ENCODE measurements at places on chromosomes 13 and 19.

DNA sequence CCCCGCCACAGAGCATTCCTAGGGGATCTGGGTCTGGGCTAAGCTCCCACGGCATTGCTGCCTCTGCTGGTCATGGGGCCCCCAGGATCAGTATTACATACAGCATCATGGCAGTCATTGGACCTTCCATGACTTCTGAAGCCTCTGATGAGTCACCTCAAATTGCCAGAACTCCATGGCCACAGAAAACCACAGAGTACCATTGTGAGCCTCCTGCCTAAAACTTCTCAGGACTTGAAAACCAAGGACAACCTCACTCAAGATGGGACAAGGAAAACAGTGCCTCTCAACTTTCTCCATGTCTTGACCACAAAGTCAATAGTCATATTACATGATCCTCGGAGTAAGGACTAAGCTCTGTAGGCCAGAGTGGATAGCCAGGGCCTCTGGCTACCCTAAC lies 306.0 kb downstream of the GPC5 start:
- DNase-seq, result no peak

DNA sequence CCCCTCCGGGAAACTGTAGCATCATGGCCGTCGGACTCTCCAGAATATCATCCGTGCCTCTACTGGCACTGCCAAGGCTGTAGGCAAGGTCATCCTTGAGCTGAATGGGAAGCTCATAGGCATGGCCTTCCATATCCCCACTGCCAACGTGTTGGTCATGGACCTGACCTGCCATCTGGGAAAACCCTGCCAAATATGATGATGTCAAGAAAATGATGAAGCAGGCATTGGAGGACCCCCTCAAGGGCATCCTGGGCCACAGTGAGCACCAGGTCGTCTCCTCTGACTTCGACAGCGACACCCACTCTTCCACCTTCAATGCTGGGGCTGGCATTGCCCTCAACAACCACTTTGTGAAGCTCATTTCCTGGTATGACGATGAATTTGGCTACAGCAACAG lies 41.9 kb upstream of the CALM3 start:
- DNase-seq, result no peak

DNA sequence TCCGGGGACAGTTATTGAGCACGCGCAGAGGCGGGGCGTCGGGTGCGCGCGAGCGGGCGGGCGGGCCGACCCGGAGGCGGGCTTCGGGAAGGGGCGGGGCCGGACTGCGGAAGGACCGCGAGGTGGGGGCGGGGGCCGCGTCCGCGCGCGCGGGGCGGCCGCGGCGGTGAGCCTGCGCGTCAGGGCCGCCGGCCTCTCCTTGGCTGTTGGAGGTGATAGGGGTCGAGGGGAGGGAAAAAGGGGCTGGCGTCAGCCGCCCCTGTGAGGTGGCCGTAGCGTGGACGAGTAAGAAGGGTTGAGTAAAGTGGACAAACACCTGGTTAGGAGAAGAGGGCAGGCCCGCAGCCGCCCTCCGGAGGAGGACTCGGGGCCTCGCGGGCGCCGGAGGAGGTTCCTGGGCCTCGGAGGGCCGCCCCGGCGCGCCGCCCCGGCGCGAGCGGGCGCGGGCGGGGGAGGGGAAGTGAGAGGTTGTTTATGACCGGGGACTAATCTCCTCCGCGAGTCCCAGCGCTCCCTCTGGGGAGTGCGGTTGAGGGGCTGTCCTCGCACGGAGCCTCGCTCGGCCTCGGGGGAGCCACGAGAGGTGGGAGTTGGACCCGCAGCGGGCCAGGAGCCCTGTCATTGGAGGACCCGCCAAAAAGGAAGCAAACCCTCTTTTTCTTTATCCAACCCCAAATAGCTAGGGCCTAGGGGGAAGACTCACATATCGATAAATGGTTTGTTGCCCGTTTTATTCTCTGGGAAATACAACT lies 547 bp upstream of the INTS6 start:
- DNase-seq, result no peak

DNA sequence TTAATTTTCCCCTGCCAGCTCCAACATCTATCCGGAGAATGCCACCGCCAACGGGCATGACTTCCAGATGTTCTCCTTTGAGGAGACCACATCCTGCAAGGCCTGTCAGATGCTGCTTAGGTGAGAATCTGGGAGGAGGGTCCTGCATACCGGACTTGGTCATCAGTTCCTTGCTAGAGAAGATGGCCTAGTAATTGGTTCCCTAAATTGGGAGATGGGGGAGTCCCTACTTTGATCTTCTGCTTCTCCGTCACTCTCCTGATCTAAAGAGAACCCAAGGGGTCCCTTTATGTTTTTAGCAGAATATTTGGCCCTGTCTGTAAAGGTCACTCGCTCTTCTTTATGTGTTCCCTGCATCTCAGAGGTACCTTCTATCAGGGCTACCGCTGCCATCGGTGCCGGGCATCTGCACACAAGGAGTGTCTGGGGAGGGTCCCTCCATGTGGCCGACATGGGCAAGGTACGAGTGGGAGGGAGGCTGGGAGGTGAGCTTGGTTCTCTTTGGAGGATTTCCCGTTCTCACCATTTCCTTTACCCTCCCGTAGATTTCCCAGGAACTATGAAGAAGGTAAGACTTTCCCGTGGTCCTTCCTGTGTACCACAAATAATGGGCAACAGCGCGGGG lies 54.1 kb upstream of the ADGRE1 start:
- DNase-seq, result no peak

DNA sequence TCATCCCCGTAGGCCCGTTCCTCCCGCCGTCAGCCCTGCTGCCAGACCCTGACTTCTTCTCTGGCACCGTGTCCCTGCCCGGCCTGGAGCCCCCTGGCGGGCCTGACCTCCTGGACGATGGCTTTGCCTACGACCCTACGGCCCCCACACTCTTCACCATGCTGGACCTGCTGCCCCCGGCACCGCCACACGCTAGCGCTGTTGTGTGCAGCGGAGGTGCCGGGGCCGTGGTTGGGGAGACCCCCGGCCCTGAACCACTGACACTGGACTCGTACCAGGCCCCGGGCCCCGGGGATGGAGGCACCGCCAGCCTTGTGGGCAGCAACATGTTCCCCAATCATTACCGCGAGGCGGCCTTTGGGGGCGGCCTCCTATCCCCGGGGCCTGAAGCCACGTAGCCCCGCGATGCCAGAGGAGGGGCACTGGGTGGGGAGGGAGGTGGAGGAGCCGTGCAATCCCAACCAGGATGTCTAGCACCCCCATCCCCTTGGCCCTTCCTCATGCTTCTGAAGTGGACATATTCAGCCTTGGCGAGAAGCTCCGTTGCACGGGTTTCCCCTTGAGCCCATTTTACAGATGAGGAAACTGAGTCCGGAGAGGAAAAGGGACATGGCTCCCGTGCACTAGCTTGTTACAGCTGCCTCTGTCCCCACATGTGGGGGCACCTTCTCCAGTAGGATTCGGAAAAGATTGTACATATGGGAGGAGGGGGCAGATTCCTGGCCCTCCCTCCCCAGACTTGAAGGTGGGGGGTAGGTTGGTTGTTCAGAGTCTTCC lies 1.3 kb upstream of the CLASRP start:
- no peak for DNase-seq

DNA sequence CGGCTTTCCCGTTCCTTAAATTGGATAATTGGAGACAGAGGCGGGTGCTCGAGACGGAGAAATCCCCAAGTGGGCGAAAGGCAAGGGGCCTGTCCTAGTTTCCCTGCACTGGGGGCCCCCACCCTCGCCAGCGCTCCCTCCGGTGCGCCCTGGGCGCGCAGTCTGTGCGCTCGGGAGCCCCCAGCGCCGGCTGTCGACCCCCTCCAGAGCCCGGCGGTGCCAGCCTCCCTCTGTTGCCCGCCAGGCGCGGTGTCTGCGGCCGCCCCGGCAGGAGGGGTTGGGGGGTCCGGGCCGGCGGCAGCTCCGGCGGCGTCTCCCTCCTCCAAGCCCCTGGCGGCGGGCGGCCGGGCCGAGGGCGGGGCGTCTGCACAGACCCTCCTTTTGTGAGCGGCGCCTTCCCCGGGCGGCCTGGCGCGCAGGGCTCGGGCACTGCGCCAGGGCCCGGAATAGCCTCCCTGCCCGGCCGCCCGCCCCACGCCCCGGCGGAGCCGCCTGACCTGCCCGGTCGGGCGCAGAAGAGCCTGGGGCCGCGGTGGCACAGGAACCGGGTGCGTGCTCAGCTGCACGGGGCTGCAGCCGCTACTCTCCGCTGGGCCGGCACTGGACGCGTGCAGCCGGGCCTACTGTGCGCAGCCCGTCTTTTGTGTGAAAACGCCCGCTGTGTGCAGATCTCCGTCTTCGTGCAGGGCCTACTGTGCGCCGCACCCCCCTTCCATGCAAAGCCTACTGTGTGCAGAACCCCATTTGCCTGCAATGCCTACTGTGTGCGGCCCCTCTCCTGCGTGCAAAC lies 13.2 kb downstream of the GADD45B start:
- DNase-seq, result peak; percentile 39

DNA sequence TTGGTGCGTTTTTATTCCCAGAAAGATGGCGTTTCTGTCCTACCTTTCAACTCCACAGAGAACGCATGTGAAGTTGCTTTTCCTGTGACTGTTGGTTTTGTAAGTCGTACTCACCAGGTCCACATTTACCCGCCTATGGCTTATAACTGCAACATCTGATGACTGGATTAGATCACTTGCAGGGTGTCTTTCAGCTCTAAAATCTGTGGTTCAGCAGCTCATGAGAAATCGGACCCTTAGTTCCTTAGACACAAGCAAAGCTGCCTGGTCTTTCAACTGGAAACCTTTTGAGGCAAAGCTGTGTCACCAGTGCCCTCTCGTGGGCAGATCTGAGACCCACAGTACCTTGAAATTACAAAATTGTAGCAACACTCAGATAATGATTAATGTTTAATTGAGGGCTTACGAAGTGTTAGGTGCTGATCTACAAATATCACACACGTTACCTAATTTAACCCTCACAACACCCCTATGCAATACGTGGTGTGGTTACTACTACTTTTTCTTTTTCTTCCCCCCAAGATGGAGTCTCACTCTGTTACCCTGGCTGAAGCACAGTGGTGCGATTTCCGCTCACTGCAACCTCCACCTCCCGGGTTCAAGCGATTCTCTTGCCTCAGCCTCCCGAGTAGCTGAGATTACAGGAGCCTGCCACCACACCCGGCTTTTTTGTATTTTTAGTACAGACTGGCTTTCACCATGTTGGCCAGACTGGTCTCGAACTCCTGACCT lies 65.4 kb downstream of the RUBCNL start:
- peak; percentile 50 for DNase-seq

DNA sequence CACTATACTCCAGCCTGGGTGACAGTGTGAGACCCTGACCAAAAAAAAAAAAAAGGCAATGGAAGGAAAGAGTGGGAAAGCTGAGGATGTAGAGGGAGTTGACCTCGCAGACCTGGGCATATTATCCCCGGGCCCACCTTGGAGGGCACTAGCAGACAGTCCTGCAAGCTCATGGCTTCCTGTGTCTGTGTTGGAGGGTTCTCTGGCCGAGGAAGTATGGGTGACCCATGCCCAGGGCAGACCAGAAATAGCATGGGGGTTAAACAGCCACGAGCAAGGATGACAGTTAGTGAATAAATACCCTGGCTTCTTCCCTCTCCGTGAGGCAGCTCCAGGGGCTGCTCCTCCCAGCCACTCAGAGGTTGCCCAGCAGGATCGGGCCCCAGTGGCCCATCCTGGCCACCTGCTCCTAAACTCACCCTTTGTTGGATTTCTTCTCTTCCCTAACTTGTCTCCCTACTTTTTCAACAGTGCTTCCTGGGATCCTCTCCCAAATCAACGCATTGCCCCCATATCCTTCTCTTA lies 485.8 kb downstream of the ZNF536 start:
- DNase-seq, result no peak

DNA sequence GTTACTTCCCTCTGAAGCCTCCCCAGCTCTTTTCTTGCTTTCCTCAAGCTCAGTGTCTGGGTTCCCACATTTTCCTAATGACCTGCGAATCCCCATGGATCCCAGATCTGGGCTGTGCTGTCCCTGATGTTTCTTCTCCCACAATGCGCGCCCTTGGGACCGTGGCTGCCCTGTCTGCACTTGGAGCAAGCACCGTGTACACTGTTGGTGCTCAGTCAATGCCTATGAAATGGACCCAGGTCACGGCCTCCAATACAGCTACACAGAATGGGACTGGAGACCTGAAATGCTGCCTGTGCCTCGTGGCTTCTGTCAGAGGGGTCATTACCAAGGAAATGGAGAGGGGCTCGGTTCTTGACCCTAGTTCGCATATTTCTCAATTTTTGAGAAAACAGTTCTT lies 160.1 kb upstream of the SOX1 start:
- no peak for DNase-seq

- no peak for DNase-seq
These were observed 4.1 kb downstream of the SPRY2 start for GRCh38 chr13:80336776-80337287.

GRCh38 chr13:97544031-97544765 lies 110.2 kb downstream of the RAP2A start:
- DNase-seq, result peak; percentile 53

- no peak for DNase-seq
These were observed 2.2 kb upstream of the EPS15L1 start for GRCh38 chr19:16473875-16474392.
